ENCODE measurements at places on chromosomes 2 and 18. TPM values are rescaled to one million over a fixed set of nuclear protein-coding genes. Genes with fewer than 3 reads are reported as not detected.
A peak's percentile ranks its signal among the peaks of the same experiment; 100 is the strongest.

The NCKAP5 gene
- total RNA-seq = not detected

GRCh38 chr2:82968358-82968757, 1490.7 kb downstream of the SUCLG1 start:
- H3K36me3 ChIP-seq = no peaks in the 10 kb centered on the region
- no peaks in the 10 kb centered on the region for H3K4me1 ChIP-seq
- no peak overlapping the region for H3K4me3 ChIP-seq
- no peaks in the 10 kb centered on the region for H3K27me3 ChIP-seq
- no peak for DNase-seq

DNA sequence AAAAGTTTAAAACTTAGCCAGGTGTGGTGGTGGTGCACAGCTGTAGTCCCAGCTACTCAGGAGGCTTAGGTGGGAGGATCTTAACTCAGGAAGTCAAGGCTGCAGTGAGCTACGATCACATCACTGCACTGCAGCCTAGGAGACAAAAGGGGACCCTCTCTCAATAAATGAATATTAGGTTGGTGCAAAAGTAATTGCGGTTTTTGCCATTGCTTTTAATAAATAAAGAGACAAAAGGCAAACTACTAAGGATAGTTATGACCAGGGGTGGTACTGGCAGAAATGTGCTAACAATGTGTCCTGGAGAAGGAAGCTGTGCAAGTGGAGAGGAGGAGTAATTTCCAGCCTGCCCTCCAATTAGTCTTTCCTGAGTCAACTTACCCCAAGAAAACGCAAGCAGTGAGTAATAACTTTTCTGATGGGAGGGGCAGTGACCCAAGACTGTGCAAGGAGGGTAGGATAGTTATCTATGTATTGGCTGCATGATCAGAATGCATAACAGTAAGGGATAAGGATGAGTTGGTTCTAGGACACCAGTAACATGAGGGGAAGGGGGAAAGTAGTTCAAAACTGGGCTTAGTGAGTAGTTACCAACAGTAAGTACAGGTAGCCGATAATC, 1.5 kb downstream of the EXOC6B start:
- DNase-seq = no peak
- no peak overlapping the region for H3K4me3 ChIP-seq
- H3K27me3 ChIP-seq = no peaks in the 10 kb centered on the region
- H3K27ac ChIP-seq = no peak overlapping the region
- H3K36me3 ChIP-seq = no peaks in the 10 kb centered on the region

DNA sequence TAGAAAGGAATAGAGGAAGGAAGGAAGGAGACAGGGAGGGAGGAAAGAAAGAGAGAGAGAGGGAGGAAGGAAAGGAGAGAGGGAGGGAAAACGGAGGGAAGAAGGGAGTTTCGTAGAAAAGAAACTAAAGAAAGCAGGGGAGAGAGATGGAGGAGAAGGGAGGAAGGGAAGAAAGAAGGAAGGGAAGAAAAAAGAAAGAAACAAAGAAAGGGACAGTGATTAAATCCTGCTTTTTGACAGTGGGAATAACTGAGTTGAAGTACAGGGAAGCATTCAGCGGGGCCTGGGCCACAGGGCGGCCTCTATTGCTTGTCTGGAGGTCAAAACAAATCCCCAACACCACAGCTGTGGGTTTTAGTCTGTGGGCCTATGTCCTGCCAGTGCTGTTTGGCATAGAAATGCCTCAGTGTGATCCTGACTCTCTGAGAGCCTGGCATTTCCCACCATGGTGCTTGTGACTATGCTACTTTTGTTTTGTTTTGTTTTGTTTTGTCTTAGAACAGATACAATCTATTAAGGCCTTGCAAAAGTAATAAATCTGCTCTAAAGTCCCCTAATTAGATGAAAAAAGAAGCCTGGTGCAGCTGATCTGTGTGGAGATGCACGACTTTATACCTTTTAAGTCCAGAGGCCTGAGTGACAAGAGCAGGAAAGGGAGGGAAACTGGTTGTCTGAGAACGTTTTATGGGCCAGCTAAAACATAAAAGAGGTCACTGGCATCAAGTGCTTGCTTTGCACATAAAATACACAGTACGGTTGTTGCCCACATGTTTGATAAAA, 40.0 kb downstream of the IL1RL2 start:
- H3K36me3 ChIP-seq = no peaks in the 10 kb centered on the region
- peaks cover 19% of the 10 kb centered on the region for H3K4me1 ChIP-seq
- H3K4me3 ChIP-seq = no peak overlapping the region
- H3K27ac ChIP-seq = peak overlapping the region; percentile 30

GRCh38 chr2:208315081-208315788, 49.2 kb downstream of the PIKFYVE start:
- H3K36me3 ChIP-seq = peaks cover 52% of the 10 kb centered on the region
- DNase-seq = no peak
- no peak overlapping the region for H3K4me3 ChIP-seq
- H3K27ac ChIP-seq = no peak overlapping the region
